ENCODE measurements at places on chromosomes 6 and 20.

DNA sequence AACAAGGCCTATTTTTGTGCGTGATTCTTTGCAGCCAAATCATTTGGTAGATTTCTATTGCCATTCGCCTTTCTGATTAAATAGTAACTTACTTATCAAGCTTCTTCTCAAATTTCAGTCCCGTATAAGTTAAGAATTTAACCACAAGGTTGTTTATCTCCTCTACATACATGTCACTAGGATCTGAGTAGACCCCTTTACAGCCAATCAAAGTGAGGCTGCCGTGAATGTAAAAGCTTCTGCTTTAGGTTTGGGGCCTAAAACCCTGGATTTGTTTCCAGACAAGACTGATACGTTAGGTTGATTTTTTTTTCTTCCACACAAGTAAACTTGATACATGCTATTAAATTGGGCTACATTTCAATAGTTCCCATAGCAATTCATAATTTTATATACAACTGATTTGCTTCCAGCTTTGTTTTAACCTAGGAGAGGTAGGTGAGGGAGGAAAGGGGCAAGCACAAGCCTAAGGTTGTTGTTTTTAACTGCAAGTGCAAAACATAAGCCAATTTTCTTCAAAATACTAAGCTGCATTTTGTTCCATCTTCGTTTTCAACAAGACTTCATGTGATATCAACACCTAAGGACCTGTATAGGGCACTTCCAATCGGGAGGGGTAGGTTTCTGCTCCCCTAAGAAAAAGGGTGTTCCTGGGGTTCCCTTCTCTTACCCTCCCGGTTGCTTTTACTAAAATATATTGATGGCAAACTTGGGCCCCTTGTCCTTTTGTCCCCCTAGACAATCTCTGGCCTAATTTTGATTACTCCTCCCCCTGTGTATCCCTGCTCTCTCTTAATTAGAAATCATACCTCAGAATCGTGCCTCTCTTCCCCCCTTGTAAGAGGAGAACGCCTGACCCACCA lies 1.7 kb downstream of the RANBP9 start:
- DNase-seq, result no peak

DNA sequence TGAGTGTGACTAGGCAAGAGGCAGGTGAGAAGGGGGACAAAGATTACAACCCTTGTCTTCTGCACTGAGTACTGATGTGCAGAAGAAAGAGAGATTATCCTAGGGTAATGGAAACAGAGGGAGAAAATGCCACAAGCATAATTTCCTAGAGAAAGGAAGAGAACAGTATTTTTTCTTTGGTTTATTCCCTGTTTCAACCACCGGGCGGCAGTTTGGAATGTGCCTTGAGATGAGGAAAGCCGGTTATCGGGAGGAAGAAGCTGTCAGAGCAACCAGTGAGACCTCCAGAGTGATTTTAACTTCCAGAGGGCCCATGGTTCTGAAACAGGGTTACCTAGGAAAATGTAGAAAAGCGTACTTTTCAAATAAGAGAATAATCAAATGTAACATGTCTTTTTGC lies 121.4 kb downstream of the REV3L start:
- DNase-seq, result no peak

- no peak for DNase-seq
These were observed 600.6 kb upstream of the CHD6 start for GRCh38 chr20:42218621-42219374.

GRCh38 chr6:6788394-6789032 lies 200.0 kb downstream of the LY86 start:
- no peak for DNase-seq

DNA sequence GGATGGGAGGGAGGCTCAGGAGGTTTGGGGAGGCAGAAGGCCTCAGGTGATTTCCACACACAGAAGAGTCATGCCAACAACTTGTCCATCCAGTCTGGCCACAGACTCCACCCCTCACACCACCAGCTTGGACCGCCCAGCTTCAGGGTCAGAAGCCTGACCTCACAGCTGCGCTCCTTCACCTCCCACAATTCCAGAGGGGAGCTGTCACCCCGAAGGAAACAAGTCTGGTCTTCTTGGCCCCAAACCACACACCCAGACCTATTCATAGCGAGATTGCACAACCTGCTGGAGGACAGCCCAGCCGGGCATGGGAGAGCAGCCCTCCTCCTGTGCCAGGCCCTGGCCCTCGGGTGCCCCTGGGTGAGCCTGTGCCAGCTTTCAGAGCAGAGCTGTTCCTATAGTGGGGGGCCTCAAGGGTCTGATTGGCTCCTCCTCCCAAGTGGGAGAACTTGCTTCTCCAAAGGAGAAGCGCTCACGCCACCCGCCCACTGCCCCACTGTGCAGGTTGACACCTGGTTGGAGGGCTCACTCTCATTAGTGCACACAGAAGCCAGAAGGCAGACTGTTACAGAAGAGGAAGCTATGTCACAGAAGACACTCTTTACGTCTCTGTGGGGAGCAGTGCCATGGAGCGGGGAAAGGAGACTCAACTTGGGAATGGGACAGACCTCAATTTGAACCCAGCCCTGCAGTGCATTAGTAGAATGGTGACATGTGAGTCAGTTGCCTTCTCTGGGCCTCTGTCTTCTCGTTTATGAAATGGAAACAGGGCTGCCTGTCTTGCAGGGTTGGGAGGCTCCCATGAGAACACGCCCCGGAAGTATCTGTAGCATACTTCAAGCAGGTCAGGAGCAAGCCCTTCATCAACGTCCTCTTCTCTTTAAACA lies 128.8 kb downstream of the FOXO3 start:
- no peak for DNase-seq

GRCh38 chr6:102127253-102127652 lies 733.7 kb downstream of the GRIK2 start:
- no peak for DNase-seq

DNA sequence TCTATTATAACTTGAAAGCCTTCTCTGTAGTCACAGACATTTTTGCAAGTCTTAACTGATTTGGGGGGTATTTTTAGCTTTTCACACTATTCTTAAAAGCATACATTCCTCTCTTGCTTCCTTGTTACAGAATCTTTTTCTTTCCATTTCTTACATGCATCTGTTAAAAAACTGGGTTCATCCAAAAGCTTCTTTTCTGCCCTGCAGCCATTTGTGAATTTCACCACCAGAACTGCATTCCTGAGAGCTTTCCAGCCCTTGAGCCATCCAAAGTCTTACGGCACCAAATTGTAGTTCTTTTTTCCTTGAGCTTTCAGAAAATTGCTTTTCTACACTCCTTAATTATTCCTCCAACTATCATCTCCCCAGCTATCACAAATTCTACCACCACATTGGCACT lies 19.7 kb upstream of the GSTA4 start:
- DNase-seq, result no peak

DNA sequence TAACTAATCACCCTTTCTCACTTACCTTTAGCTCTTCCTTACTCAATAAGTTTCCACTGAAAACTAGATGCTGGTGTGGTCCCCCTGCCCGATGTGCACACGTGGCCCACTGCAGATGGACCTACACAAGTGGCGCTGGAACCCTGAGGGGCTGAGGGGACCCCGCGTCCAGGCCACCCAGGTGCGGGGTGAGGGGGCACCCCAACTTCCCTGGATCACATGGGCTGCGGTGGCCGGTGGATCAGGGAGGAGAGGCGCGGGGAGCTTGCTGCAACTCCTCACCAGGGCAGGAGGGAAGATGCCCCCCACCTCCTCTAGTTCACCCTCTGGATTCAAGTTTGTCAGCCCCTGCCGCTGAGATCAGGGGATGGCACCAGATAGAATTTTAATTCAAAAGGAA lies 12.5 kb upstream of the HLA-DOA start:
- no peak for DNase-seq

DNA sequence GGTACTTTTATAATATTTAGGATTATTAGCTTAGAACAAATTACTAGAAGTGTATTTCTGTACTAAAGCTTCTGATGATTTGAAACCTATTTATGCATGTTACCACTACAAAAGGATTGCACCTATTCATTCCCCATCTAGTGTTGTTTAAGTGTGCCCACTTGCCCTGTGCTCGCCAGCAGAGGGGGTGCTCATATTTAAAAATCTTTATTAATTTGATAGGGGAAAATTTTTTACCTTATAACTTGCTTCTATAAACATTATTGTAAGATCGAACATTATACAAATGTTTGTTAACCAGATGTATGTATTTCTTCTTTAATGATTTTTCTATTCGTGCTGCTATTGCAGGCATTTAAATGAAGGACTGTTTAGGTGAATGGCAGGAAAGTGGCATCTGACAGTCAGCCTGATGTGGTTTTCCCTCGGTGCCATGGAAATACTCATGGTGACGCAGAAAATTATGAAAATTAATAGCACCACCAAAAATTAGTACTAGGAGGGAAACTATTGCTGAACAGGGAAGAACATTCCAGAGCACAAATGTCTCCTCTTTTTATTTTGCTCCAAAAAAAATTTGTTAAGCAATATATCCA lies 44.1 kb upstream of the FNDC1 start:
- no peak for DNase-seq
